ENCODE measurements at places on chromosomes 6 and 20.
A peak's percentile ranks its signal among the peaks of the same experiment; 100 is the strongest.

DNA sequence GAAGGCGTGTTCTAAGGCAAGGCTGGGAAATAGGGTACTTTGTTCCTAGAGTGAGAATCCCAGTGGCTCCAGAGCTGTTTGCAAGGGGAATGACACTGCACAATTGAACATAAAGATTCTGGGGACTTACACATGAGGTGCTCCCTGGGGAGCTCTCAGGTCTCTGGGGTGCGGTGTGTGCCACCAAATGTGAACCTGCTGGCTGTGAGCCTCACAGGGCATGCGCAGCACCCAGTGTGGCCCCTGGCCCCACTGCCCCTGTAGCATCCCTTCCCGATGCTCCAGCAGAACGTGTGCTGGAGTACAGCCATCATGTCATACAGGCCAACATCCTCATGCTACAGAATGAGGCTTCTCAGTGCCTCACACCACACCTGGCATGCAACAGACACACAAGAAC lies 68.2 kb downstream of the TOX2 start:
- no peak for DNase-seq

GRCh38 chr20:25275813-25276532 lies 28.1 kb downstream of the PYGB start:
- DNase-seq: no peak

GRCh38 chr20:63357921-63358905 lies 2.9 kb downstream of the CHRNA4 start:
- no peak for DNase-seq

- no peak for DNase-seq
Measured at GRCh38 chr6:82371799-82372546, 8.4 kb downstream of the TPBG start.

DNA sequence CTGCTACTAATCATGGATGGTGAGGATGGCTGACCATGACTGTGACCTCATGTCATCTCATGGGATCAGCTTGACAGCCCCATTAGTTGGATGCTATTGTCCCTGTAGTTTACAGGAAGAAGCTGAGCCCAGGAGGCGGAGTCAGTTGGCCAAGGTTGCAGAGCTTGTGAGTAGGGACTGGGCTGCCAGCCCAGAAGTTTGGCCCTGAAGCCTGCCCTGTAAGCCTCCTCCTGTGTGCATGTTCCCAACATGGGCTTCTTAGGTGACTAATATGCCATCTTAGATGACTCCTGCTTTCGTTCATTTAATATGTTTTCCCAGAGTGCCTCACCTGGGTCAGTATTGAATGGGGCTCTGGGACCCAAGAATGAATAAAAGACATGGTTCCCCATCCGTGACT lies 6.9 kb downstream of the EDN3 start:
- DNase-seq: no peak

GRCh38 chr6:3359101-3359752 lies 97.6 kb downstream of the SLC22A23 start:
- DNase-seq: no peak

DNA sequence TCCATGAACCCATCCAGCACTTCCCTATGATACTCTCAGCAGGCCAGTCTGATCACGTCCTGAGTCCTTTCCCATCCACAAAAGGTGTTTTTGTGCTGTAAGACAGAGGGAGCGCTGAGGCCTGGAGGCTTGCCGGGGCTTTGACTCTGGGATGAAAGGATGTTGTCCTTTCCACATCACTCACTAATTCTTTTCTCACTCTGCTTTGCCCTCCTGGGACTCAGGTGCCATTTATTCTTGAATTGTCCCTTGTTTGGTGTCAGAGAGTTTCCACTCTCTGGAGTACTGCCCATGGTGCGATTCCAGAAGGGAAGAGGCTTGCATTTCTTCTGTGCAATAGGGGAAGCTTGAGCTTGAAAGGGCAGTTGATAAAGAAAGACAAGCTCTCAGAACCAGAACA lies 15.3 kb upstream of the TUBB2B start:
- no peak for DNase-seq

DNA sequence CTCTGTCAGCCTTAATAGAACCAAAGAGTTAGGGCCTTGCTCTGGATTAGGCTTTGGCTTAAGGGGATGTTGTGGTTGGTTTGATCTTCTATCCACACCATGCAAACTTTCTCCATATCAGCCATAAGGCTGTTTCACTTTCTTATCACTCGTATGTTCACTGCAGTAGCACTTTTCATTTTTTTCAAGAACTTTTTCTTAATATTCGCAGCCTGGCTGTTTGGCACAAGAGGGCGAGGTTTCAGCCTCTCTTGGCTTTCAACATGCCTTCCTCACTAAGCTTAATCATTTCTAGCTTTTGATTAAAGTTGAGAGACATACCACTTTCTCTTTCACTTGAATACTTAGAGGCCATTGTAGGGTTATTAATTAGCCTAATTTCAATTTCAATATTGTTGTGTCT lies 193.1 kb downstream of the NRN1 start:
- no peak for DNase-seq

DNA sequence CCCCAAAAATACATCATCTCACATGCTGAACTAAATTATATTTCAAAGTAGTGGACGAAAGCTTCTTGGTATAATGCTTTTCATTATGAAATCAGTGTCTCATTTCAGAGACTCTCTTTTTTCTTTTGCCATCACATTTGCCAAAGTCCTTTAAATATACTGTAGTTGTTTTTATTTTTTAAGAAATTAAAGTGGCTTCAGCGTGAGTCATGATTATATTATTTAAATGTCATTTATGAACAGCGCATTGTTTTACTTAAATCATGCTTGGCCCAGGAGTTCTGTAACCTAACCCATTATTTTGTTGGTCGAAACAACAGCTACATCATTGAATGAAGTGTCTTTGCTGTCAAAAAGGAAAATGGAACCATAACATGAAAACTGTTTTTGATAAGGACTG lies 100.9 kb downstream of the CD109 start:
- no peak for DNase-seq

DNA sequence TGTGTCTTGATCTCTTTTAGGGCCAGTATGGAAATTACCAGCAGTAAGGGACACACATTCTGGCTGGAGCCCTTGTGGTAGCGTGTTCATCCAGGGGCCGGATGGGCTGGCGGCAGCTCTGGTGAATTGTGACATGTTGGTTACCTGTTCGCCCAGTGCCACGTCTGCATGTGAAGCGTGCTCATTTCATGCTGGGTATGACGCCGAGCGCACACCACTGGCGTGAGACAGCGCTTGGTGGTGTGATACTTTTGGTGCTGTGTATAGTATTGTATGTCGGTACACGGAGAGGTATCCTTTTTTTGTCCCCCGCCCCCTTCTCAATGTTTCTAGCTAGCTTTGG lies 3.7 kb upstream of the MTG2 start:
- no peak for DNase-seq

DNA sequence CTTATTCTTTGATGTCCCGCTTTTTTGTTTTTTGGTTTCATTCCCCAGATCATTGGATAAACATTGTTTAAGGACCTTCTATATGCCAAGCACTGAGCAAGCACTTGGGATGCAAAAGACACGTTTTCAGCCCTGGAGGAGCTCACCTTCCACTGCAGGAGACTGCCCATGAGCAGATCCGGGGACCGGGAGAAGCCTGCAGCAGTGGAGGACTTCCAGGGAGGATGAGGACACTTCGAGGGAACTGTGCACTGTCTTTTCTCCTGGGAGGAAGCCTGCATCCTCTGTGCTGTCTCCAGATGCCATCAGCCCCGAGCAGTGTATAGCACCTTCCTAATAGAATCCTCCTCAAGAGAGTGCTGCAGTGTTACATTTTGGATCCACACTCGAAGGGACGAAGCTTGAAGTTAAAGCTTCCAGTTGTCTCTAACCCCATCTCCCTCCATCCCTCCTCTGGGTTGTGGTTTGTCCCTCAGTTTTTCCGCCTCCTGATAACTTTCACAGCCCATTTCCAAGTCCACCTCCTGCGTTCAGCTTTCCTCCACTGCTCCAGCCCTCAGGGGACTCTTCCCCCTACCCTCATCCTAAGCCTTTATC lies 5.8 kb upstream of the KCNG1 start:
- no peak for DNase-seq

DNA sequence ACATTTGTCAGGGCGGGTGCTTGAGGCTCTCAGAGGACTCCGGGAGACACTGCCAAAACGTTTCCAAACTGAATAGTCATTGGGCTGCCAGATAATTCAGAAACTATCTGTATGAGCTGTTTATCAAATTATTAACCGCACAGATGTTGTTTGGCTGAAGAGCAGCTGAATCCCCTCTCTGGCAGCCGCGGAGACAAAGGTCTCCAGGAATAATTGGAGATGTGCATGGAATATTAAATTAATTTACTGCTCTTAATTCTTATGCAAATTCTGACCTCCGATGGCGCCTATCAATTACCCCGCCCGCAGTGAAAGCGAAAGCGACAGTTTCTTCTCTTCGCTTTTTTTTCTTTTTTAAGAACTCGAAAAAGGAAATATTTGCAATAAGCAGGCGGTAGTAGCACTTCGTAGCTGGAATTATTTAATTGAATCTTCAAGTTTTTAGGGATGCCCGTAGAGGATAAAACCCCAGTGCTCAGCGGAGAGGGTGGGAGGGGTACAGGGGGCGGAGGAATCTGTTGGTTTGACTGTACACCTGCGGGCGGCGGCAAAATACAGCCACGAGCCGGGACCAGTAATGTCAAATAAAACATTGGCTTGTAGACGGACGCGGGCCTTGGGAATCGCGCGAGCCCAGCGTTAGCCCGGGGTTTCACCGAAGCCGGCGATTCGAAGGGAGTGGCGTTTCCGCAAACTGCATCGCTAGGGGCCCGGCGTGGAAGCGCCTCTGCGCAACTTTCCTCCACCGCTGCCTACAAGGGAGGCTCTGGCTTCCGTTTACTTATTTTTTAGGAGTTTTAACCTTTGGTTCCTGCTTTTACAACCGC lies 6.2 kb downstream of the LINC00237 start:
- no peak for DNase-seq

DNA sequence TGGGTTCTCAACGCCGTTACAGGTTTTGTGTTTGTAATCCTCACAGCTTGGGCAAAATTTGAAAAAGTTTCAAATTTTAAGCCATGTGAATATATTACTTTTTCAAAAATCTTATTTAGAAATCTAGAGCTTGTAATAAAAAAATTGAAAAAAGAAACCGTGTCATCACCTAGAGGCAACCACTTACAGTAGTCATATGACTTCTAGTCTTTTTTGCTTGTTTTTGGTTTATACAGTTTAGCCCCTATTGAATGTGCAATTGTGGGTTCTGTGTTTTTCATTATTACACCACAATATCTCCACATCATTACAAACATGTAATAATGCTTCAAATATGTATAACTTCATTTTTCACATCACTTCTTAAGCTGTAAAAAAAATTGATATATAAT lies 888 bp downstream of the DYNLRB1 start:
- DNase-seq: no peak

DNA sequence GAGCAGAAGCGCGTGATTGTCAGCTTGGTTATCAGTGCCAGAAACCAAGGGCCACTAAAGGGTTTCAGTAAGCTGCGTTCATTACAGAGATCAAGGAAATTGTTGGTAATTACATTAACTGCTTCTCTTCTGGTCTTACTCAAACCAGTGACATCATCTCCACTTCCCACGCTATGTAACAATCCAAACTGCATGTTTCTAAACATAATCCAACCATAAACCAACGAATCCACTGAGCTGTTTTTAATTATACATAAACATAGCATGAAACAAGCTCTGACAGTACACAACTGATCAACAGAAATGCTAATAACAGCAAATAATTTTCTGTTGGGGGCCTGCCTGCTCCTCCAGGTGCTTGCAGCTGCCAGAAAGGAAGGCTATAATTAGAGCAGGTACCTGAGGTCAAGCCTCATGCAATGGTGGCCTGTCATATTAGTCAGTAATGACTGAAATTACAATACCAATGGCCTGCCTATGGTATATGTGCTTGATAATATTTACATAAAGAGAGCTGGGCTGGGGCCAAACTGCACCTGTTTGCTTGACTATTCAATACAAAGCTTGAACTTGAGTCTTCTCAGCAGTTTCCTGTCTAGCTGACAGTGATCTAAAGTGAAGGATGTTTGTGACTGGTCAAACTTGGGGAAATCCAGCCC lies 40.1 kb downstream of the ILRUN start:
- peak; percentile 20 for DNase-seq

GRCh38 chr6:119215885-119216590 lies 133.5 kb downstream of the MAN1A1 start:
- DNase-seq: no peak

GRCh38 chr6:119521251-119521650 lies 171.7 kb upstream of the MAN1A1 start:
- DNase-seq: no peak

GRCh38 chr6:36127462-36128016 lies 2.8 kb upstream of the MAPK13 start:
- DNase-seq: no peak

GRCh38 chr6:144334150-144334708 lies 49.1 kb downstream of the UTRN start:
- no peak for DNase-seq

DNA sequence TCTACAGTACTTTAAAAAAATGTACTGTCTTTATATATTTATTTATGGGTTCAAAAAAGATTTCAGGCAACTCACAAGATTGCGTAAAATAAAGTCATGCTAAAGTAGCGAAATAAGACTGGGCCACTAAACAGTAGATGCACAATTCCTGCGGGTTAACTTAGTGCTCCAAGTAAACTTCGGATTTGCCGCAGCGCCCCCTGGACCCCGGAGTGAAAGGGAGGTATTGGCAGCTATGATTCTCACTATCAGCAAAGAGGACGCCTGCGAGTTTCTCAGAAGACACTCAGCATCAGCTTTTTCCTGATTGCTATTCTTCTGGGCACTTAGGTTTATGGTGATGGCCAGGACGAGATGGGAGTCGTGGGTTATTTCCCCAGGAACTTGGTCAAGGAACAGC lies 1.4 kb downstream of the OTOR start:
- DNase-seq: no peak

DNA sequence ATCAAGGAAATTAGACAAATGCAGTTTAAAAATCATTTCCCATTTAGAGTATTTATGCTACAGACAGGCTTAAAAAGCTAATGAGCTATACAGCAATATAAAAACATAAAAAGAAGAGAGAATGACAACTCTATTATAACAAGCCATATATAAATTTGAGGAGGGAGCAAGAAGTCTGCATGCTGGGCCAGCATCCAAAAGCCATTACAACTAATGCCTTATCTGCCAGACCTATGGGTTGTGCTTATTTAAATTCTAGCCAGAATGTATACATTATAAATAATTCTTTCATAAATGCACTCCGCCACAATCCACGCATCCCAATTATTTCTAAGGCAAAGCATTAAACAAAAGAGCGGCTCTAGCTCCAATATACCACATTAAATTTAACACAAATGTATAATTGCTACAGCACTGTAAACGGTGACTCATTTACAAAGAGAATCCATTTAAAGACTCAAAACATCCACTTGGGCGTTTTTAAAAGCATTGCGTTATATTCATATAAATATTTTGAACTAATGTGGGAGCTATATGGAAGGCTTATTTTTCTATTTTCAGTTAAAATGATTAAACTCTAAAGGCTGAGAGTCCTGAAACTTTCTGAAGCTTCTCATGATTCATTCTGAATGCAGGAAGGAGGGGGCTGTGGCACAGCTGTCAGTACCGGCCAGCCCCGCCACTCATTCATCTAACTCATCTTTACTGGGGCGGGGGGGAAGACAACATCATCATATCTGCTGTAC lies 37.7 kb upstream of the RAB22A start:
- no peak for DNase-seq

Measured in epithelial cell of prostate (primary cell).